Naive thymus-derived CD4-positive, alpha-beta T cell (primary cell): ENCODE measurements at places on chromosomes 12 and 14.

DNA sequence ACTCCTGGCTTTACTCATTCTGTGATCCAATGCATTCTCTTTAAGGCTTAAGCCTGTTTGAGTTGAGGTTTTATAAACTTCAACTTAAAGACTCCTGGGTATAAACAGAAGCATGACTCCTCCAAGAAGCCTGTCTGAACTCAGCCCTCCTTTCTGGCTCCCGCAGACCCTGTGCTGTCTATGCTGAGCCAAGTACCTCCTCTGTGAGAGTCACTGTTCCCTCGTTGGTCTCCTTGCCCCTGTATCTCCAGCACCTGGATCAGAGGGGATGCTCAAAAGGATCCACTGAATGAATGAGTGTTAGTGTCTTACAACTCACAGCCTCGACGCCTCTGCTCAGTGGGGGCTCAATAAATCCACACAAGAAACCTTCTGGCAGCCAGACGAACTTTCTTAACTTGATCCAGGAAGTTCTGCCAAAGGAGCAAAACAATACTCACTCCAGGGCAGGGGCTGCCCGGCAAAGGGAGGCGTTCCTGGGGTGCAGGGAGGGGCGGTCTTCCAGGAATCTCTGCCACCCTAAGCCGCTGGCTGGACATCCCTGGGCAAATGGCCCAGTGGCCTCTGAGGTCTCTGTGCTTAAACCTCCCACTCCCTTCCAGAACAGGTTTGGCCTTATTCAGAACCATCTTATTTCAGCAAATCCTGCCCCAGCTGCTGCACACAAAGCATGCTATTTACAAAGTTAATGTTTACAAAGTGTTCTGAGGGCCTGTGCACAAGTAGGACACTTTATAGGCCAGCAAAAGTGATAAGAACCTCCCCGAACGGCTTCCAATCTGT, 32.9 kb downstream of the MAP1LC3B2 start:
- no peak for DNase-seq

DNA sequence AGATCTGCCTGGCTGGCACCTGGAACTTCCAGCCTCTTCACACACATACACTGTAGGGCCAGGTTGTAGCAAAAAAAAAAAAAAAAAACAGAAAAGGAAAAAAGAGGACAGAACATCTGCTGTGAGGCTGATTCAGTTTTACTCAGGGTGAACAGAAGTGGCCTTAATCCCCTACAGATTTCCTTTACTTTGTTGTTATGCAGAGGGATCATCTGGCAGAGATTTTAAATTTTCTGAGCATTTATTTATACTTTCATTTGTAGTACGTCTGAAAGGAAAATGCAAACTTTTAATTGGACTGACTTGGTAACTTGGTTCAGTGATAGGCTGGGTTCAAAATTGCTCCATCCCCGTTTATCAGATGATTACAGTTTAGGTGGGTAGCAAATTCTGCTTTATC, 50.8 kb upstream of the PRICKLE1 start:
- DNase-seq: no peak

DNA sequence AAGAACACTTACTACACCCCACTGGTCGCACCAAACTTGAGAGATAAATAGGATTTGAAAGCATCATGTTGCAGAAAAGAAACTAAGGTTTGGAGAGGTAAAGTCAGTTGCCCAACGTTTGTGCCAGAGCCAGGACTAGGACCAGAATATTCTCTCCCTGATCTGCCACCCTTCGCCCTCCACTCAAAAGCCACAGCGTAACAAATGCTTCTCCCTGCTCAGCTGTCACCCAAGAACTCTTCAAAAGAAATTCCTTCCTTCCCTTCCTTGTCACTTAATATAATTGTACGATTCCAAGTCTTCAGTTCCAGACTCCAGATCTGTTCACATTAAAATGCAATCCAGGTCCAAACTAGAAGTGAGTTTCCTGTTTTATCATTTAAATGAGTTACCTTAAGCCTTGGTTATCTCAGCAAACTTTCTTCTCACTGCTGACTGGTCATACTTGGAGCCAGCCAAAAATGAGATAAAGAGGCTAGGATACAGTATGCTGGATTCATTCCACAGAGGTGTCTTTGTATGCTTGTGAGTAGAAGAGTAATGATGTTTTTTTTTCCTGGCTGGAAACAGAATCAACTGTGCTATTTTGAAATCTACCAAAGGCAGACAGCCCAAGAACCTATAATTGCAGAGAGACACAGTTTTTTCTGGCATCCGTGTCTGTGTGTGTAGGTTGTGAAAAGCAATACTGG, 12.8 kb upstream of the PPFIBP1 start:
- no peak for DNase-seq

DNA sequence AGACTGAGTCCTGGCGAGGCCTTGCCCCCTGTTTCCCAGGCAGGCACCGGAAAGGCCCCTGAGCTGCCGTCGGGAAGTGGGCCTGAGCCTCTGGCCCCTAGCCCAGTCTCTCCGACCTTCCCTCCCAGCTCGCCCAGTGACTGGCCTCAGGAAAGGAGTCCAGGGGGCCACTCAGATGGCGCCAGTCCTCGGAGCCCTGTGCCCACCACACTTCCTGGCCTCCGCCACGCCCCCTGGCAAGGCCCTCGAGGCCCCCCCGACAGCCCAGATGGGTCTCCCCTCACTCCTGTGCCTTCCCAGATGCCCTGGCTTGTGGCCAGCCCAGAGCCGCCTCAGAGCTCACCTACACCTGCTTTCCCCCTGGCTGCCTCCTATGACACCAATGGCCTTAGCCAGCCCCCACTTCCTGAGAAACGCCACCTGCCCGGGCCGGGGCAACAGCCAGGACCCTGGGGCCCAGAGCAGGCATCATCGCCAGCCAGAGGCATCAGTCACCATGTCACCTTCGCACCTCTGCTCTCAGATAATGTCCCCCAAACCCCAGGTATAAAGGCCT, 10.9 kb downstream of the TNS2 start:
- DNase-seq: no peak

DNA sequence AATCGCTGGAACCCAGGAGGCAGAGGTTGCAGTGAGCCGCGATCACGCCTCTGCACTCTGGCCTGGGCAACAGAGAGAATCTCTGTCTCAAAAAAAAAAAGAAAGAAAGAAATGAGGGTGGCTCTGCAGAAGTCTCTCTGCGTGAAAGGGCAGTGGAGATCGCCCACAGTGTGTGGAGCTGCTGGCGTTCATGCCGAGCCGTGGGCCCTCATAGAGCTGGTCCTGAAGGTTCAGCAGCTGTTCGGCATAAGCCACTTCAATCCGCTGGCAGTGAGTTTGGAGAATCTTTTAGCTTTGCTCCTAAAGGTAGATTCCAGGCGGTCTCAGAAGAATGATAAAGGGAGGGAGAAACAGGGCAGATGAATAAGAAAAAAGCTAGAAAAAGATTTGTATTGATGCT, 36.7 kb upstream of the ATP2A2 start:
- DNase-seq: no peak

DNA sequence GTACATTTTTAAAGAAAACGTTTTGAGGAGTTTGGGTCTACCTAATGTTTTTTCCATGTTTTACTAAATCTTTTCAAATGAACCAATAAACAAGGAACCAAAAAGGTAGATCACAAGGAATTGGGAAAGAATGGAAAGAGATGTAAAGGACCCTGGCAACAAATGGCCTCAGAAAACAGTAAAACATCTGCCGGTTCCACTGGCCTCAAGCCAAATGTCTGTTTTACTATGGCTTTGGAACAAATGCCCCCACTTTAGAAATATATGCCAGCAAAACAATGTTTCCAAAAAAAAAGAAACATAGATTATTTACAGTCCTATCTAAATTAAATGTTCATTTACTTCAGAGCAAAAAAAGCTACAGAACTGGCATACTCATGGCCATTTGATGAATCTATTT, 3.0 kb downstream of the TRMT5 start:
- no peak for DNase-seq

- no peak for DNase-seq
Measured at GRCh38 chr14:32657081-32657480, 281.6 kb upstream of the NPAS3 start.

GRCh38 chr14:70780396-70781075, 28.8 kb downstream of the MAP3K9 start:
- DNase-seq: no peak

GRCh38 chr14:80615831-80616230, 325.7 kb downstream of the CEP128 start:
- DNase-seq: no peak

- DNase-seq: peak; percentile 21
Measured at GRCh38 chr12:3491938-3492792, 1.2 kb downstream of the PRMT8 start.

- DNase-seq: no peak
Measured at GRCh38 chr14:86357876-86358275, 827.9 kb downstream of the FLRT2 start.

GRCh38 chr12:51036279-51036678, 10.1 kb upstream of the SLC11A2 start:
- DNase-seq: no peak

DNA sequence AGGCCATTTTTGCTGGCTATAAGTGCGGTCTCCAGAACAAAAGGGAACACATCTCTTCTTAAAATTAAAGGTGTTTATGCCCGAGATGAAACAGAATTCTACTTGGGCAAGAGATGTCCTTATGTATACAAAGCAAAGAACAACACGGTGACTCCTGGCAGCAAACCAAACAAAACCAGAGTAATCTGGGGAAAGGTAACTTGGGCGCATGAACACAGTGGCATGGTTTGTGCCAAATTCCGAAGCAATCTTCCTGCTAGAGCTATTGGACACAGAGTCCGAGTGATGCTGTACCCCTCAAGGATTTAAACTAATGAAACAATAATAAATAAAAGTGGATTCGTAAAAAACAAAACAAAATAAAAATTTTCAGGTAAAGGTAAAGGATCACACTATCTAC, 33.4 kb downstream of the PKP2 start:
- no peak for DNase-seq

DNA sequence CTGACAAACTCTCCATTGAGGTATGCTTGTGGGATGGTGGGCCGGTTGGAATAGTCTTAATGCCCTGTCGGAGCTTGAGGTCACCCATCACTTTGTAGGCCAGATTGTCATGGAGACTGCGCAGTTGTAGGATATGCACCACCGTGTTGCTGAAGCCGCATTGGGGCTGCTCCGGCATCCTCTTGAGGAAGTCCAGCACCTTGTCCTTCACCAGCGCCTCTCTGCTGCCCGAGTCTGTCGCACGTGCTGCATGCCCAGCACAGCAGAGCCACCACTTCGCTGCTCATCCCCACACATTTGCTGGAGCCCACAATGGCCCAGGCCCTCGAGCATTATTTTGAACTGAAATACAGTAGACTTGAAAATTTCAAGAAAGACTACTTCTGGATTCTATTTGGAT, 61.8 kb downstream of the FBXO33 start:
- no peak for DNase-seq
